Colonic mucosa (tissue), 4 donors: ENCODE measurements at places on chromosomes 11 and 22.

- DNase-seq = no peak
- H3K27ac ChIP-seq = no peak overlapping the region
- H3K36me3 ChIP-seq = no peaks in the 10 kb centered on the region
- H3K4me3 ChIP-seq = no peak overlapping the region
Observed at GRCh38 chr11:62428871-62429560, 10.2 kb downstream of the SCGB1A1 start.

GRCh38 chr11:128298271-128298670 is 289.1 kb downstream of the ETS1 start:
- no peak overlapping the region for H3K27ac ChIP-seq
- no peaks in the 10 kb centered on the region for H3K4me1 ChIP-seq
- DNase-seq = no peak
- H3K4me3 ChIP-seq = no peak overlapping the region

DNA sequence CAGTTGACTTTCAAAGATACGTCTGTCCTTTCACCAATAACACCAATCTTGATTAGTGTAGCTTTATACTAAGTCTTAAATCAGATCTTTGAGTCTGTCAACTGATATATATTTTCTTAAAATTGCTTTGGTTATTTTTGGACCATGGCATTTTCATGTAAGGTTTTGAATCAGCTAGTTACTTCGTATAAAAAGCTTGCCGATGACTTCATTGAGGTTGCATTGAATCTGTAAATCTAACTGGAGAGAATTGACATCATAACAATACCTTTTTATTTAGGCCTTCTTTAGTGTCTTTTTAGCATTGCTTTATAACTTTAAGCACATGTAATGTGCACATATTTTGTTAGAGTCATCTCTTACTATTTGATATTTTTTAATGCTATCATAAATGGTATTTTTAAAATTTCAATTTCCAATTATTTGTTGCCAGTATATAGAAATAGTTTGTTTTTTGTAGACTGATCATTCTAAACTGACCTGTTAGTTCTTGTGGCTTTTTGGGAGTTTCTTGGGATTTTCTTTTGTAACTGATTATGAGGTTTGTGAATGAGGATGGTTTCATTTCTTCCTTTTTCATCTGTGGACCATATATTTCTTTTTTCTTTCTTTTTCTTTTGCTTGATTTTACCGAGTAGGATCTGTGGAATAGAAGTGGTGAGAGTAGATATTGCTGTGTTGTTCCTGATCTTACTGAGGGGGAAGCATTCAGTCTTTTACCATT is 61.4 kb downstream of the DDX10 start:
- H3K27me3 ChIP-seq = no peaks in the 10 kb centered on the region
- no peak for DNase-seq
- H3K4me1 ChIP-seq = no peaks in the 10 kb centered on the region
- no peak overlapping the region for H3K4me3 ChIP-seq
- no peaks in the 10 kb centered on the region for H3K36me3 ChIP-seq
- H3K27ac ChIP-seq = no peak overlapping the region

DNA sequence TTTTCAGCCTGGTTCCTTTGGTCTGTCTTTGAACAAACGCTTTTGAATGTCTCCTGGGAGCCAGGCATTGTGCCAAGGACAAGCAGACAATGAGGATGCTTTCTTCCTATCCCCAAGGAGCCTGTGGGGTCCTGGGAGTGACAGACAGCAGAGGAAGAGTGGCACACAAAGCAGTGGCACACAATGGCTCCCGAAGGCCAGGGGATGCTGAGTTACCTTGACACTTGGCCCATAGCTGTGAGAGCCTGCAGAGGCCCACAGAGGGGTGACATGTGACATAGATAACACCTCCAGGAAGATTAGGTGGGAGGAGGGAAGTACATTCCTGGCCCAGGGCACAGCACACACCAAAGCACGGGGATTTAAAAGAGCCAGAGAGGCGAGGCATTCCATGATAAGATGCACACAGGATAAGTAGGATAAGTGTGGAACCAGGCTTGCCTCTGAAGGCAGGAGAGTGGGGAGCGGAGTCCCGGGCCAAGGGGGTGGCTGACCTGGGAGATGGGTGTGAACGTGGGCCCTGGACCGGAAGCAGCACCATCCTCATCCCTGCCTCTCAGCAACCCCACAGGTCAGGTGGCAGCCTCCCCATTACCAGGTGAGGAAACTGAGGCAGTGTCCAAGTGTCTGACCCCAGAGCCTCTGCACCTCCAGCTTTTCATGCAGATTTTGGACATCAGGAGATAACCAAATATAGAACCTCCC is 6.3 kb downstream of the UPB1 start:
- H3K27me3 ChIP-seq = no peaks in the 10 kb centered on the region
- no peaks in the 10 kb centered on the region for H3K4me1 ChIP-seq
- no peaks in the 10 kb centered on the region for H3K36me3 ChIP-seq
- no peak for DNase-seq

DNA sequence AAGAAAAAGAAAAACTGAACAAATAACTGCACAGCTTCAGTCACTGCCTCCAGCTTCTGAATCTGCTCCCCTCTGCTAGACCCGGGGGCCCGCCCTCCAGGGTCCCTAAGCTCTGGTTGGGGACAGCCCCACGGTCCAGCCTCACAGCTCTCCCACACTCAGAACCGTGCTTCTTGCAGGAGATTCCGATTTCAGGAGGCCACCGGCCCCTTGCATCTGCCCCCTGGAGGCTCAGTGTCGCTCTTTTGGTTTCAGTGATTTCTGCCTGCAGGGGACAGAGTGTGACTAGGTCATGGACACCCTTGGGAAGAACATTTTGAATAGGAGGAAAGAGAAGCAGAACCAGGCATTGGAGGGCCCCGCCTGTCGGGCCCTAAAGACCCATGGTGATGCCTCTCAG is 23.1 kb upstream of the RPS3 start:
- H3K27ac ChIP-seq = no peak overlapping the region
- DNase-seq = no peak
- H3K4me1 ChIP-seq = peaks cover 4% of the 10 kb centered on the region

DNA sequence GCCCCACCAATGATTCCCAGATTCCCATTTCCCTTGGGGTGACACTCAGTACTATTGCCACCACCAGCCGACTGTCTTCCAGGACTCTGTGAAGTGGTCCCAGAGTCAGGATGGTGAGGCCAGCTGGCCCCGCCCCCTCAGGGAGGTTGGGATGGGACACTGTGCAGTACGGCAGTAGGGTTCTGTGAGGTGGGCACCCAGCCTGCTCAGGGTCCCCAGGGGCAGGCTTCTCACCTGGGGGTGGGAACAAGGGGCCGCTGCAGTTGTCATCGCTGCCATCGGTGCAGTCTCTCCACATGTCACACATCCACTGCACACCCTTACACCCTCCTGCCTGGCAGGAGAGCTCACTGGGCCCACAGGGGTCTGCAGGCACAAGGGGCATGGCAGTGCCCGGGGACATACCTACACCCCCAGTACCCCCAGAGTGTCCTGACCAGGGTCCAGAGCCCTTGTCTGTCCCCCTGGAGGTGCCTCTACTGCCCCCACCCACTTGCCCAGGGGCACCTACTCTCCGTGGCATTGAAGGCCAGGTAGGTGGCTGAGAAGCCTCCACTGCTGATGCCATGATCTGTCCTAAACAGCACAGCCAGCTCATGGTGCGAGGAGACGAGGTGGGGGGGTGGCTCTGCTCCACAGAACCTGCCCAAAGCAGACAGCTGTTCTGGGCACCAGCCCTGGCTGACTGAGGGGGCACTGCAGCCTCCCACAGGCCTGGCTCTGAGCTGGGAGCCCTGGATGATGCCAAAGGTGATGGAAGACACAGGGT is 1.9 kb upstream of the C1QTNF5 start:
- no peak overlapping the region for H3K4me3 ChIP-seq
- DNase-seq = no peak
- peaks cover 18% of the 10 kb centered on the region for H3K27me3 ChIP-seq
- no peaks in the 10 kb centered on the region for H3K36me3 ChIP-seq
- peaks cover 17% of the 10 kb centered on the region for H3K4me1 ChIP-seq
- no peak overlapping the region for H3K27ac ChIP-seq

GRCh38 chr11:75733431-75734107 is 15.9 kb downstream of the MOGAT2 start:
- no peaks in the 10 kb centered on the region for H3K27me3 ChIP-seq
- H3K4me3 ChIP-seq = no peak overlapping the region
- H3K27ac ChIP-seq = peak overlapping the region; percentile 53
- H3K4me1 ChIP-seq = peaks cover 8% of the 10 kb centered on the region
- DNase-seq = no peak
- peaks cover under 1% of the 10 kb centered on the region for H3K36me3 ChIP-seq

DNA sequence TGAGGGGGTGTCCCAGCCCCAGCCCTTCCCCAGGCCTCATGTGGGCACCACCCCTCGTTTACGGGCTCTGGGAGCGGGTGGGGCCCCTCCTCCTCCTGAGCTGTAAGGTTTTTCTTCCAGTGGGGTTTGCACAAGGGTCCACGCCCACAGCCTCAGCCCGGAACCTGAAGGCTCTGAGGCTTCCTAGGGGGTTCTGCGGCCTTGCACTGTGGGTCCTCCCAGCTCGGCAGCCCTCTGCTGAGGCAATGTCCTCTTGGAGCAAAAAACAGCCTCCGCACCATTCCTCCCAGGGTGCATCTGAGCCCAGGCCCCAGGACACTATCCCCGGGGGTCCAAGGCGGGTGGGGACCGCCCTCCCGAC is 14.1 kb downstream of the H19 start:
- no peaks in the 10 kb centered on the region for H3K36me3 ChIP-seq
- H3K27me3 ChIP-seq = no peaks in the 10 kb centered on the region
- no peaks in the 10 kb centered on the region for H3K4me1 ChIP-seq
- H3K27ac ChIP-seq = no peak overlapping the region
- H3K4me3 ChIP-seq = no peak overlapping the region

DNA sequence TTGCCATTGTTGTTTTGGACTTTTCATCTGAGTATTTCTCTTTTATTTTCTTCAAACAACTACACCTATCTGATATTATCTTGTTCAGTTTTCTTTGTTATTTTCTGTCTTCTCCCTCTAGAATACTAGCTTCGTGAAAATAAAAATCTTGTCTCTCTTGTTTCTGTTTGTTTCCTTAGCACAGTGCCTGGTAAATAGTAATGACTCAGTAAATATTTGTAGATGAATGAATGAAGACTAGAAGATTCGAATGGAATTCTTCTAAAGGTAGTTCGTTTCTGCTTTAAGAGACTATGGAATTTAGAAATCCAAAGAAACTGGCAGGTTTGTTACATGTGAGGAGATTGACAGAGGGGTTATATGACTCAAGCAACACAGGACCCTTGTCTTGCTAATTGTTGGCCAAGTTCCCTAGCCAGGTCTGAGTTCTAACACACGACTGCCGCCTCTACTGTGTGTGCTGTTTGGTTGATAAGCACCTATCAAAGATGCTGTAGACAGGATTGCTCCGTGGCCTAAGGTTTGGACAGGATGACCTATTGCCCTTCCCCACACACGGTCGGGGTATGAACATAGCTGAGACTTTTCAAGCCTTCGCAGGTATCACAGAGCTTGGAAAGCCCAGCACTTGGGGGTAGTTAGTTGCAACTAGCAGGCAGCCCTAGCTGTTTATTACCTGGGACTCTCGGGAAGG is 831 bp upstream of the TMEM135 start:
- DNase-seq = peak; percentile 51
- H3K36me3 ChIP-seq = no peaks in the 10 kb centered on the region
- H3K27ac ChIP-seq = peak overlapping the region; percentile 92
- peaks cover 13% of the 10 kb centered on the region for H3K4me1 ChIP-seq

- DNase-seq = no peak
- peaks cover 36% of the 10 kb centered on the region for H3K27me3 ChIP-seq
- H3K4me3 ChIP-seq = no peak overlapping the region
- no peaks in the 10 kb centered on the region for H3K4me1 ChIP-seq
- H3K27ac ChIP-seq = no peak overlapping the region
- no peaks in the 10 kb centered on the region for H3K36me3 ChIP-seq
Observed at GRCh38 chr11:57647960-57648800, 1.5 kb downstream of the YPEL4 start.

GRCh38 chr11:83954780-83955179 is 668.6 kb upstream of the CCDC90B start:
- H3K27ac ChIP-seq = no peak overlapping the region
- no peaks in the 10 kb centered on the region for H3K27me3 ChIP-seq
- H3K4me1 ChIP-seq = no peaks in the 10 kb centered on the region
- H3K36me3 ChIP-seq = no peaks in the 10 kb centered on the region

DNA sequence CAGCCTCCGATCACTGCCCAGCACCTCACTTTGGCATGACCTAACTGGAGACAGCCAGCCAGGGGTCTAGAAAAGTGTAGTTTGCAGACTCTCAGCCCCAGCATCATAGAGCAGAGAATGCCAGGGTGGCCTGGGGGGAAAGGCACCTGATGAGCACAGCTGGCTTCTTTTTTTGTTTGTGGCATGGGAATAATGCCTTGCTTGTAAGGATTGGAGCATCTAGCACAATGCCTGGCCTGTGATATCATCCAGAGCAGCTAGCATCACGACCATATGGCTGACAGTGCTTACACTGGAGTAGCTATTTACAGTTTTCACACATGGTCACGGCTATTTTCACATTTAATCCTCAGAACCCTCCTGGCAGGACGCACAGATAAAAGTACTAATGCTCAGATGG is 594.8 kb upstream of the B3GAT1 start:
- no peak overlapping the region for H3K4me3 ChIP-seq
- no peaks in the 10 kb centered on the region for H3K4me1 ChIP-seq
- no peak for DNase-seq
- H3K36me3 ChIP-seq = no peaks in the 10 kb centered on the region
- no peak overlapping the region for H3K27ac ChIP-seq
- no peaks in the 10 kb centered on the region for H3K27me3 ChIP-seq

- no peaks in the 10 kb centered on the region for H3K36me3 ChIP-seq
- H3K4me3 ChIP-seq = peak overlapping the region; percentile 75
- no peaks in the 10 kb centered on the region for H3K27me3 ChIP-seq
- DNase-seq = no peak
Observed at GRCh38 chr11:66676931-66677598, 622 bp downstream of the RBM4B start.

DNA sequence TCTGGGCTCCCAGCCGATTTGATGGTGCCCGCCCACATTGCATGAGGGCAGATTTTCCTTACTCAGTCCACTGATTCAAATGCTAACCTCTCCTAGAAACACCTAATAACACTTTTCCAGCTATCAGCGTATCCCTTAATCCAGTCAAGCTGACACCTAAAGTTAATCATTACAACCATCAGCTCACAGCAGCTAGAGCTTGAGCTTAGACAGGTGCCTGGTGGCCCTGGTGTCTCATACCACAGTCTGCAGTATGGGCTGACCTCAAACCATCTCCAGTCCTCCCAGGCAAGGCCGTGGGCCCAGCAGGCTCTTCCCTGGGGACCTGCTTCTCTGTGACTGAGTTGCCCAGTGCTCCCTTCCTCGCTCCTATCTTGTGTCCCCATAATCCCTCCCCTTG is 174.4 kb upstream of the NECTIN1 start:
- no peaks in the 10 kb centered on the region for H3K27me3 ChIP-seq
- no peak overlapping the region for H3K27ac ChIP-seq
- DNase-seq = no peak
- peaks cover 8% of the 10 kb centered on the region for H3K4me1 ChIP-seq

- DNase-seq = peak; percentile 75
- H3K4me1 ChIP-seq = no peaks in the 10 kb centered on the region
- no peak overlapping the region for H3K27ac ChIP-seq
- no peaks in the 10 kb centered on the region for H3K36me3 ChIP-seq
Observed at GRCh38 chr22:36853407-36854099, 7.3 kb upstream of the NCF4 start.

- H3K27ac ChIP-seq = no peak overlapping the region
- no peak overlapping the region for H3K4me3 ChIP-seq
- no peaks in the 10 kb centered on the region for H3K36me3 ChIP-seq
- DNase-seq = no peak
- H3K27me3 ChIP-seq = no peaks in the 10 kb centered on the region
Observed at GRCh38 chr22:46117206-46118199, 32.8 kb upstream of the PPARA start.
